ENCODE measurements at places on chromosomes 5 and 9.

- peak overlapping the region; percentile 97 for H3K27ac ChIP-seq
- peaks cover 62% of the 10 kb centered on the region for H3K4me1 ChIP-seq
- no peaks in the 10 kb centered on the region for H3K36me3 ChIP-seq
- peak overlapping the region; percentile 62 for H3K4me3 ChIP-seq
- no peaks in the 10 kb centered on the region for H3K27me3 ChIP-seq
These were observed 2.4 kb downstream of the NFIL3 start for GRCh38 chr9:91421128-91421765.

GRCh38 chr5:172870291-172870714, 36.3 kb downstream of the ERGIC1 start:
- peaks cover 99% of the 10 kb centered on the region for H3K4me1 ChIP-seq
- peak overlapping the region; percentile 97 for H3K27ac ChIP-seq
- no peak for DNase-seq
- H3K36me3 ChIP-seq: no peaks in the 10 kb centered on the region
- H3K27me3 ChIP-seq: no peaks in the 10 kb centered on the region

DNA sequence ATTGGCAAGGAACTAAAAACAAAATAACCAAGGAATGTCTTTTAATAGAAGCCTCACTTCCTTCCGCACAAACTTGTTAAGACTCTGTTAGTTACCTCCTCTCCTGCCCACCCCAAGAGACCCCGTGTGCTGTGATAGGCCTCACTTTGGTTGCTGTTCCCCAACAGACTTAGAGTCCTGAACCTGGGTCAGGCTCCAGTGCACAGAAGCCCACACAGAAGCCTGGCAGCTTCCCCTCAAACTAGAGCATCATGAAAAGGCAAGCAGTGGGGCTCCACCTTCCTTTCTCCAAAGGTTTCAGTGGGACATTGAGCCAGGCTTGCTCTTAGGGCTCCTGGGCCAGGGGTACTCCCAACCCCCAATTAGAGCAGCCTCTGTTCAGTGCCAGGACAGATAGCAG, 230.5 kb downstream of the ESM1 start:
- H3K4me3 ChIP-seq: no peak overlapping the region
- no peaks in the 10 kb centered on the region for H3K27me3 ChIP-seq
- H3K27ac ChIP-seq: no peak overlapping the region

DNA sequence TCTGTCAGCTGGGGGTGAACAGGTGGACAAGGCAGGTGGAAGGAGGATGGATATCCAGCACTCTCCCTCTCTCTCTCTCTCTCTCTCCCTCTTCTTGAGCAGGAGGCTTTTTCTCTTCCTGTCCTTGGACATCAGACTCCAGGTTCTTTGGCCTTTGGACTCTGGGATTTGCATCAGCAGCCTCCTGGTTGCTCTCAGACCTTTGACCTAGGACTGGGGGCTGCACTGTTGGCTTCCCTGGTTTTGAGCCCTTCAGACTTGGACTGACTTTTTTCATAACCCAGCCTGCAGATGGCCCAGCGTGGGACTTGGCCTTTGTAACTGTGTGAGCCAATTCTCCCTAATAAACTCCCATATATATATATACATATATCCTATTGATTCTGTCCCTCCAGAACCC, 35.0 kb upstream of the SEMA4D start:
- H3K36me3 ChIP-seq: no peaks in the 10 kb centered on the region
- H3K4me3 ChIP-seq: no peak overlapping the region
- H3K4me1 ChIP-seq: no peaks in the 10 kb centered on the region

GRCh38 chr5:64831996-64832395, 63.3 kb downstream of the CWC27 start:
- H3K27ac ChIP-seq: no peak overlapping the region
- no peaks in the 10 kb centered on the region for H3K27me3 ChIP-seq
- no peaks in the 10 kb centered on the region for H3K4me1 ChIP-seq
- no peak overlapping the region for H3K4me3 ChIP-seq

- H3K27me3 ChIP-seq: no peaks in the 10 kb centered on the region
- H3K27ac ChIP-seq: no peak overlapping the region
- no peaks in the 10 kb centered on the region for H3K36me3 ChIP-seq
- peaks cover 13% of the 10 kb centered on the region for H3K4me1 ChIP-seq
- no peak for DNase-seq
These were observed 3.6 kb downstream of the CAMK4 start for GRCh38 chr5:111227801-111228200.

DNA sequence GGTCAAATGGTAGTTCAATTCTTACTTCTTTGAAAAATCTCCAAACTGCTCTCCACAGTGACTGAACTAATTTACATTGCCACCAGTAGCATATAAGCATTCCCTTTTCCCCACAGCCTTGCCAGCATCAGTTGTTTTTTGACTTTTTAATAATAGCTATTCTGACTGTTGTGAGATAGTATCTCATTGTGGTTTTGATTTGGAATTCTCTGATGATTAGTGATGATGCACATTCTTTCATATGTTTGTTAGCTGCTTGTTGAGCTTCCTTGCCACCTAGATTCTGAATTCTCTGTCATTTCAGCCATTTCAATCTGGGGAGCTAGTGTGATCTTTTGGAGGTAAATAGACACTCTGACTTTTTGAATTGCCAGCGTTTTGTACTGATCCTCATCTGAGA, 24.0 kb downstream of the CDK20 start:
- no peaks in the 10 kb centered on the region for H3K4me1 ChIP-seq
- no peak overlapping the region for H3K27ac ChIP-seq
- H3K36me3 ChIP-seq: no peaks in the 10 kb centered on the region
- no peak overlapping the region for H3K4me3 ChIP-seq
- no peaks in the 10 kb centered on the region for H3K27me3 ChIP-seq

DNA sequence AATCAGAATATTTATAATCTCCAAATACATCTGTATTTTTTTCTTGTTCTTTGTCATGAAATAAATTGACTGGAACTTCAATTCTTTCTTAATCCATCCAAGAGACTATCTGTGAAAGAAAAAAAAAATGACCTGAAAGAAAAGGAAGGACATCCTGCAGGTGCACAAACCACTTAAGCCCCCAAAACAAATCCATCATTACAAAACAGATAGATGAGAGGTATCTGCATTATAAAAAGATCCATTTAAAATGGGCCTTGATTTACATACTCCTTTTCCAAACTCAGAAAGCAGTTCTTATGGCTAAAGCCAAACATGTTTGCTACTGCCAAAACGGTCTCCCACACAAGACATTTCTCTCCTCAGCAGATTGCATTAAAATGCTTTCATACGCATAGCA, 85.5 kb downstream of the ELAVL2 start:
- no peak overlapping the region for H3K27ac ChIP-seq
- DNase-seq: no peak
- H3K27me3 ChIP-seq: no peaks in the 10 kb centered on the region
- no peaks in the 10 kb centered on the region for H3K36me3 ChIP-seq

- H3K36me3 ChIP-seq: no peaks in the 10 kb centered on the region
- no peak for DNase-seq
- peaks cover 7% of the 10 kb centered on the region for H3K4me1 ChIP-seq
These were observed 24.5 kb downstream of the PCSK5 start for GRCh38 chr9:75914883-75915452.

- no peaks in the 10 kb centered on the region for H3K4me1 ChIP-seq
- H3K4me3 ChIP-seq: no peak overlapping the region
- DNase-seq: no peak
These were observed 570.4 kb upstream of the ST8SIA4 start for GRCh38 chr5:101473483-101473882.

DNA sequence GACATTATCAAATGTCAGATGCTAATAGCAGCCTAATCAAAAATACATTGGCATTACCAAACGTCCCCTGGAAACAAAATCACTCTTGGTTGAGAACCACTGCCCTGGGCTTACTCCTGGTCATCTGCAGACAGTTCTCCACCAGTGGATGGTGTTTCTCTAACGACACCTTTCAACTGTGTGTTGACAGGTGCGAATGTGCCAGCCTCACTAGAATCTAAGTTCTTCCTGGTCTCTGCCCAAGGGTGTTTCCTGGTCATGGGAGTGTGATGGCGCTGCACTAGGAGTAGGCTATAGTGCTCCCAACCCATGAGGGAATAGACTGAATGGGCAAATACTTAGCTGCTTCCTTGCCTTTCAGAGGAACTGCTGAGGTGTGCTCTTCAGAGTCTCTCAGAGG, 105.9 kb downstream of the MRPS27 start:
- H3K36me3 ChIP-seq: peaks cover 6% of the 10 kb centered on the region
- no peaks in the 10 kb centered on the region for H3K27me3 ChIP-seq
- H3K4me1 ChIP-seq: peaks cover 22% of the 10 kb centered on the region

GRCh38 chr5:87231037-87231808, 36.5 kb upstream of the RASA1 start:
- H3K27me3 ChIP-seq: no peaks in the 10 kb centered on the region
- H3K27ac ChIP-seq: no peak overlapping the region
- no peaks in the 10 kb centered on the region for H3K36me3 ChIP-seq
- H3K4me3 ChIP-seq: no peak overlapping the region

DNA sequence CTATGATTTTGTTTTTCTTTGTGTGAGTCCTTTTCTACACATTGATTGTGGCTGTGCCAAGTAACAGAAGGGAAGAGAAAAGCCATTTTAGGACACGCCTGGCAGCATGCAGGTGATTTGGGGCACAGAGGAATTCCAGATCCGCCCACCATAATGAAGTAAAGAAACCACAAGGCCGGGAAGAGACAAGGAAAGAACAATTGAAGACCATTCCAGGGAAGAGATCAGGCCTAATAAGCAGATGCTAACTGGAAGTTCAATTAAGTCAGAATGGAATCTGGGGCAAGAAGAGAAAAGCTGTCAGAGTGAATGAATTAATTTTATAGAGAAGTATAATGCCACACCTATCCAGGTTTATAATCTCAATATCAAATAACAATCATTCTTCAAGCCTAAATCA, 110.2 kb upstream of the ISL1 start:
- no peak for DNase-seq
- no peak overlapping the region for H3K27ac ChIP-seq
- no peak overlapping the region for H3K4me3 ChIP-seq
- H3K27me3 ChIP-seq: no peaks in the 10 kb centered on the region
- H3K36me3 ChIP-seq: no peaks in the 10 kb centered on the region

GRCh38 chr5:179779826-179780225, 14.0 kb upstream of the LTC4S start:
- no peaks in the 10 kb centered on the region for H3K4me1 ChIP-seq
- no peaks in the 10 kb centered on the region for H3K27me3 ChIP-seq
- no peak overlapping the region for H3K4me3 ChIP-seq

DNA sequence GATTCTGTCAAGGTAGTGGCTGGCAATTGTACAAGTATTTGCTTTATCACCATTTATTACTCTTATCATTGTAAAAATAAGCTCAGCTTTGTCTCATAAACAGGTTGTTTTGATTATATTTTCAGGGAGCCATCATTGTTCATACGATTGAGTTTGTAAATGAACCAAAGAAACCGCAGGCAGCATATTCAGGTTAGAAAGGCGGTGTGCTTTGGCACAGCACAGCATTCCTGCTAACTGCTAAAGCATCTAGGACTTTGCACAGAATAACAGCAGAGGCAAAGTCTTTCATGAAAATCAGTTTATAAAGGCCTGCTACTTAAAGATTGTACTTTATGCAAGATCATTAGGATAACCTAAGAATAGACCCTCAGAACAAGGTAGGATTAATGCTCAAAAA, 281.5 kb upstream of the SLC24A2 start:
- H3K4me3 ChIP-seq: no peak overlapping the region
- no peaks in the 10 kb centered on the region for H3K36me3 ChIP-seq
- H3K27me3 ChIP-seq: no peaks in the 10 kb centered on the region
- no peaks in the 10 kb centered on the region for H3K4me1 ChIP-seq

GRCh38 chr5:81213070-81213469, 20.1 kb upstream of the CKMT2 start:
- H3K36me3 ChIP-seq: no peaks in the 10 kb centered on the region
- DNase-seq: no peak
- H3K27me3 ChIP-seq: no peaks in the 10 kb centered on the region
- H3K27ac ChIP-seq: no peak overlapping the region
- H3K4me3 ChIP-seq: no peak overlapping the region

DNA sequence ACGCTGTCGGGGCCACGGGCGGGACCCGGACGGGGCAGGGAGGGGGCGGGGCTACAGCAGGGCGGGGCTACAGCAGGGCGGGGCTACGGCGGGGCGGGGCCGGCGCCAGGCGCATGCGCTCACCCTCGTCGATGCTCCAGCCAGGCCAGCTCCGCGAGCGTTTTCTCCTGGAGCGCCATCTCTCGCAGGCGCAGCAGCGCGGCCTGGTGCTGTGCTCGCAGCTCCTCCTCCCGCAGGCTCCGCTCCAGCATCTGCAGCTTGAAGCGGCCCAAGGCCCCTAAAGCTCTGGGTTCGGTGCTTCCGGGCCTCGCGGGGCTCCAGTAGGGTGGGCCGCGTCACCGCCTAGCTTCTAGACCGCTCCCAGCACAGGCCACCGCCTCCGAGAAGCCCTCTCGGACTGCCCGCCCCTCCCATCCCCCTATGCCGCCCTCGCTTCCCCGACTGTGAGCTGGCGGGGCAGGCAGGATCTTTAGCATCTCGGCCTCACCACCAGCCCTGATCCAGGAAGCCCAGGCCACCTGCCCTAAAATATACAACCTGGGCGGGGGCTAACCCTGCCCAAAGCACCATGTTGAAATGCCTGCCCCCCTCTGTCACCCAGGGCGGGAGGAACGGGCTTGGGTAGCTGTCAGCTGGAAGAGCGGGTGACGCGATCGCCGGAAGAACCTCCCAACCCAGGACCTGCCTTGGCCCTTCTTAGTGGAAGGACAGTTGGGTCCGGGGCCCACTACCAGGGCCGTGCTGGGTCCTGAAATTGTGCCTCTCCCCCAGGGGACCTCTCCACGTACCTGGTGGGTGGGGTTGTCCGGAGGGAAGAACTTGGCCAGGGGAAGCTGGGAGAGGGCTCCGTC, 21.9 kb upstream of the QSOX2 start:
- peak overlapping the region; percentile 47 for H3K4me3 ChIP-seq
- no peak overlapping the region for H3K27ac ChIP-seq
- no peaks in the 10 kb centered on the region for H3K27me3 ChIP-seq
- no peak for DNase-seq

DNA sequence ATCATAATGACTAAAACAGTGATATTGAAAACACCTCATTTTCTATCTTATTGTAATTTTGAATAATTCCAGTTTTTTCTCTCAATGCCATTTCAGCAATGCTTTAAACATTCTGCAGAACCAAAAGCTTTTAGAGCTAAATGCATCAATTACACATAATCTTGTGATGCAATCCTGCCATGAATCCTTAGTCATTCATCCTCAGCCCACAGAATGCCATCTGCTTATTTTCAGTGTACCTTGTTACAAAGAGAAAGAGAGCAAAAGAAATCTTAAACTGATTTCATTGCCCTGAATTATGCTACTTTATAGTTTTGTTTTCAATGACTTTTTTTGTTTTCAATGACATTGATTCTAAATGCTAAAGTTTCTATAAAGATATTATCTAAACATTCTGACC, 1234.8 kb upstream of the C9orf72 start:
- no peaks in the 10 kb centered on the region for H3K4me1 ChIP-seq
- no peak for DNase-seq
- no peak overlapping the region for H3K27ac ChIP-seq
- no peak overlapping the region for H3K4me3 ChIP-seq

GRCh38 chr5:168364750-168365550, 73.5 kb downstream of the WWC1 start:
- H3K4me1 ChIP-seq: peaks cover 15% of the 10 kb centered on the region
- DNase-seq: no peak
- H3K36me3 ChIP-seq: no peaks in the 10 kb centered on the region
- H3K4me3 ChIP-seq: no peak overlapping the region
- H3K27ac ChIP-seq: no peak overlapping the region

- no peaks in the 10 kb centered on the region for H3K27me3 ChIP-seq
- no peak for DNase-seq
- no peak overlapping the region for H3K27ac ChIP-seq
- H3K36me3 ChIP-seq: no peaks in the 10 kb centered on the region
- H3K4me3 ChIP-seq: no peak overlapping the region
- H3K4me1 ChIP-seq: no peaks in the 10 kb centered on the region
These were observed 317.3 kb upstream of the PRR16 start for GRCh38 chr5:120146787-120147186.

GRCh38 chr9:14941501-14942405, 31.5 kb upstream of the FREM1 start:
- no peak for DNase-seq
- H3K27ac ChIP-seq: peak overlapping the region; percentile 31
- no peak overlapping the region for H3K4me3 ChIP-seq
- no peaks in the 10 kb centered on the region for H3K27me3 ChIP-seq
